ENCODE measurements at places on chromosomes 2 and 18.

- DNase-seq, result no peak
Observed at GRCh38 chr2:96540136-96540535, 3.6 kb downstream of the ARID5A start.

DNA sequence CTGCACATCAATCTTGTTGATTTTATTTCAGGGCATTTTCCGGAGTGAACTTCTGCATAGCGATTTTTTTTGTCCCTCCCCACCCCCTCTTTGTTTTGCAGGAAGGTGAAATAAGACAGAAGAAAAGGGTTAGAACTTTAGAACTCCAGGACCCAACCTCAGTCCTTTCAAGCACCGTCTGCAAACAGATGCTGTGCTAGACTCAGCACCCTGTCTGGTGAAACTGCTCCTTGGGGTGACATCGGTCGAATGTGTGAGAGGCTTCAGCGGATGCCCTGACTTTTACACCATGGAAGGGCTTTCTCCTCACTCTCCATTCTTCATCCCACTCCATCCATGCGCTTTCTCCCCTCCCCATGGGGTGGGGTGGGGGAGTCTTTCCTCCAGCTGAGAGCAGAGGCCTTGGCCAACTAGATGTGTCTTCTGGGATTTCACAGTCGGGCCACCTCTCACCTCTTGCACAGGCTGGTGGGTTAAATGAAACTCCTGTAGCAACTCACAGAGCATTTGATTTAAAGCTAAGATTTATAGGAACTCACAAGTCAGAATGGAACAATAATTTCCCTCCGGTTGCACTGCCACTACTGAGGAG is 43.3 kb upstream of the EDAR start:
- DNase-seq, result no peak

GRCh38 chr2:213089438-213089837 is 62.0 kb downstream of the IKZF2 start:
- no peak for DNase-seq

DNA sequence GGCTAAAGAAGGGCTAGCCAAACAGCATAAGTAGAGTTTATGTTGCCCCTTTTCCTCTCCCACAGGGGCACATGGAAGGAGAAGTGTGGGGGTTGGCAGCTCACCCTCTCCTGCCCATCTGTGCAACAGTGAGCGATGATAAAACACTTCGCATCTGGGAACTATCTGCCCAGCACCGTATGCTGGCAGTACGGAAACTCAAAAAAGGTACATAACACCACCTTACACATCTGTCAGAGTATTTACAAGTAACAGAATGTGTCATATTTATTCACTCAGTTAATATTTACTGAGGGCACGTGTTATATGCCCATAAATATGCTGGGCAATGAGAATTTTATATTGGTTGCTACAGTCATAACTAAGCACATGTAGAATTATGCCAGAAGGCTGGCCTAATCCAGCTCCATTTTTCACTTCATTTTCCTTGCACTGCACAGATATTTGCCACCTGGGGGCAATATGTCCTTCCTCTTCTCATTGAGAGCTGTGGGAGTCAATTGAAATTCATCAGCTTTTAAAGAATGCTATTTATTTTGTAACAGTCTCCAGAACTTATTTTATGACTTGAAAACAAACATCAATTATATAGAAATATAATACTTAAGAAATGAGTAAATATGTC is 150.6 kb downstream of the RTN4 start:
- DNase-seq, result peak; percentile 8

- no peak for DNase-seq
Observed at GRCh38 chr18:58727776-58728500, 56.7 kb downstream of the MALT1 start.

DNA sequence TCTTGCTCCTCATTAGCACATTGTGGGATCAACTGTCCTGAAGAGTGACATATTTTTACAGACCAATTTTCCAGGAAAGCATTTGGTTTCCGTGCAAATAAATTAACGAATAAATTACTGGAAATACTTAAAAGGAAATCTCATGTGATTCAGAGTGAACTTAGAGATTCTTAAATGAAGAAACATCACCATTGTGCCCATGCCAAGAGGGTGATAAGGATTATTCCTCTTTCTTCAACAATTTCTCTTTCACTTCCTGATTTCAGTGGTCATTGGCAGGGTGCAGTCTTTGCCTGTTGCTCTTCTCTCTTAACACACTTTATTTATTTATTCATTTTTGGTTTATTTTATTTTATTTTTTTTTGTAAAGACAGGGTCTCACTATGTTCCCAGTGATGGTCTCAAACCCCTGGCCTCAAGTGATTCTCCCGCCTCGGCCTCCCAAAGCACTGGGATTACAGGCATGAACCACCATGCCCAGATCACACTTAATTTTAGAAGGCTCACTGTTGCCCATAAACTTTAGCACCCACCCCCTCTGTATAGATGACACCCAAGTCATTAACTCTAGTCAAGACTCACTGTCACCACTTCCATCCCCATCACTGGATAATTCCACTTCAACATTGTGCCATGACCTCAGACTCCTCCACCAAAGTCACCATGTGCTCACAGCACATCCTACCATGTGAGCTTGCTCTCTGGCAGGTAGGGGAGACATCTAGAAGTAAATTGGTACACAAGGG is 92.6 kb upstream of the CERS6 start:
- DNase-seq, result no peak
